Fibroblast of skin of left quadriceps (primary cell): ENCODE measurements at places on chromosomes 16 and 17.

DNA sequence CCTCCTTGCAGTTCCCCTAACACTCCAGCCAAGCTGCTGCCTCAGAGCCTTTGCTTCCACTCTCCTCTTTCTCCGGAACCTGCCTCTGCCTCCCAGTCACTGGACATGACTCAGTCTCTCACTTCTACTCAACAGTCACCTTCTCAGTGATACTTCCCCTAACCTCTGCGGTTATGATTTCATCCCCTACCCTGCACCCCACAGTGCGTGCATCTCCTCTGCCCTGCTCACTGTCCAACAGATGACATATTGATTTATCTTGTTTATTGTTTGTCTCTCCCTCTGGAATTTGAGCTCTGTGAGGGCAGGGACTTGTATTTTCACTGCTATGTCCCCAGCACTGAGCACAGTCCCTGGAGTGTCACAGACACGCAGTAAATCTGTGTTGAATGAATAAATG lies 100.7 kb downstream of the CYLD start:
- DNase-seq = no peak

DNA sequence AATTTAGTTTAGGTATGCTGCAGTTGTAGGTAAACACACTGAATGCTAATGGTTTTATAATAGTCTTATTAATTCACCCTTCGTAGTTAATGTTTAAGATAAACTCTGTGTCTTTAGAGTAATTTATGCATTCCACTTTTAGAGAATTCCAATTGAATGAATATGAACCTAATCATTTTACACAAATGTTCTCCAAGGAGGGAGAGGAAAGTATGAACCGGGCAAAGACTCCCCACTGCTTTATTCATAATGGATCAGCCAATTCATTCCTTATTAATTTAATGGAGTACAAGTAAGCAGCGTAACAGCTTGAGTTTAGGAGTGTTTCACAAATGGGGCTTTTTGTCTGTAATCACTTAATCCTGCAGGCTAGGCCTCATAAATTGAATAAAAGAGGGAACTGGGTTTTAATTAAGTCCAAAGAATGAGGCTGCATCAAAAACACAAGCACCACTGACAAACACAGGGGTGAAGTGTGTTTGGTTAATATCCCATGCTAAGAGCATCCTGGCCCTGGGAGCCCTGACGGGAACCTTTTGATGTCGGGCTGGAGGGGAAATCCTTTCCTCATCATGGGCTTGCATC lies 375.7 kb upstream of the DYNLRB2 start:
- no peak for DNase-seq

DNA sequence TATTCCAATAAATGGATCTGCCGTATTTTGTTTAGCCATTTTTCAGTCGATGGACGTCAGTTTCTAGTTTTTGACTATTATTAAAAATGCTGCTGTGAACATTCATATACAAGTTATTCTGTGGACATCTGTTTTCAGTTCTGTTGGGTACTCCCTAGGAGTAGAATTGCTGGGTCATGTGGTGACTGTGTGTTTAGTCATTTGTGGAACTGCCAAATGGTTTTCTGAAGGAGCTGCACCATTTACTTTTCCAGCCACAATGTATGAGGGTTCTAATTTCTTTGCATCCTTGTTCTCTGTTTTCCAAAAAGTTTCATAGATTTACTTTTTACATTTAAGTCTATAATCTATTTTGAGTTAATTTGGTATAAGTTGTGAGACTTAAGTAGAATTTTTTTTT lies 29.5 kb downstream of the CYLD start:
- peak; percentile 7 for DNase-seq

- DNase-seq = no peak
Observed at GRCh38 chr16:67026570-67026969, 2.4 kb upstream of the CBFB start.

DNA sequence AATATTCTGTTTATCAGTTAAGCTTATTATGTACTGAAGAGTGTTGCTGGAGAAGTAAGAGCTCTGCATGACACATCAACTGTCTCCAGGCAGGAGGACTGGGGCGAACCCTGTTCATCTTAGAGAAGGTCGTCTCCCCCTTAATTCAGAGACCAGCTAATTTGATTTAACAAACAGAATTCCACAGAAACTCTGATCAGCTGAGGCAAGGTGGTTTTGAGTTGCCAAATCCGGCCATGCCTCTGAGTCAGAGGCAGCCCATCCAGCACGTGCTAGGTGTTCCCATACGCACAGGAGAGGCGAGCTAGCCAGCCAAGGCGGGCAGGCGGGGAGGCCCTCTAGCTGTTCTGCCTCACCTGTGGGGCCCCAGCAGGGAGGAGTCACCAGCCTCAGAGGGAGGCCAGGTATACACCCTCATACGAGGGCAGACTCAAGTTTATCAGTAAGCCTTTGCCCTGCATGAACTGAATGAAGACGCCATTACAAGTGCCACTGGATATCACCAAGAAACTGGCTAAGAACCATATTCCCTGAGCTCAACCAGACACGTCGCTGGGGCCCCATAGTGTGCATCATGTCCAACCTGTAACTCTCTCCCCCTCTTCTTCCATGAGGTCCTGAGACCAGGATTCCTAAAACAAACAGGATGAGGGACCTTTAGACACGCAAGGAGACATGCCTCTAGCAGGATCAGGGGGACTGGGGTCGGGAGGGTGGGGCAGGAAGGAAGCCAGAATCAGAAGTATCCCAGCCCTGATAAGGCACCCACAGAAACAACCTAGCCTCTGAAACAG lies 25.7 kb downstream of the STAT5A start:
- no peak for DNase-seq

DNA sequence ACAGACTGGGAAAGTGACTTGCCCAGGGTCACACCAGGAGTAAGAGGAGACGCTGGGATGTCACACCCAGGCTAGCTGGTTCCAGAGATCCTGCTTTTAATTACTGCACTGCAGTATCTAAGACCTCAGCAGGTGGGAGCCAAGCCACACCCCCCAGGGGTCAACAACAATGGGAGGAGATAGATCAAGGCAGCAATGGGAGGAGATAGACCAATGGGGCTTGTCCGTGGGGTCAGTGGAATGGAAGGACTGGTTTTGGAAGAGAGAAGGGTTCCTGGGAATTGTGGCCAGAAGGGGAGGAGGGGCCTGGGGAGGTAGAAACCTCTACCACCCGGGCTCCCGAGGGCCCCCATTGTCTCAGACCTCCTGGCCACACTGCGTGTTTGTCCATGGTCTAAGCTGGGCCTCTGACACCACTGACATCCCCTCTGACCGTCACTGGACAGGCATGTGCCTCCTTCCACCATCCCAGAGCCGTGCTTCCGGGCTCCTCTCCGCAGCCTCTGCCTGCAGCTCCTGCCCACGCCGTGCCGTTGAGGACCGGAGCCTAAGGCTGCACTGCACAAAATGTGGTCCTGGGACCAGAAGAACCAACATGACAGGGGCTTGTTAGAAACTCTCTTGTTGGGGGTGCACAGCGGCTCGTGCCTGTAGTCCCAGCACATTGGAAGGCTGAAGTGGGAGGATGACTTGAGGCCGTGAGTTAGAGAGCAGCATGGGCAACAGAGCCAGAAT lies 69.8 kb upstream of the RPH3AL start:
- no peak for DNase-seq

DNA sequence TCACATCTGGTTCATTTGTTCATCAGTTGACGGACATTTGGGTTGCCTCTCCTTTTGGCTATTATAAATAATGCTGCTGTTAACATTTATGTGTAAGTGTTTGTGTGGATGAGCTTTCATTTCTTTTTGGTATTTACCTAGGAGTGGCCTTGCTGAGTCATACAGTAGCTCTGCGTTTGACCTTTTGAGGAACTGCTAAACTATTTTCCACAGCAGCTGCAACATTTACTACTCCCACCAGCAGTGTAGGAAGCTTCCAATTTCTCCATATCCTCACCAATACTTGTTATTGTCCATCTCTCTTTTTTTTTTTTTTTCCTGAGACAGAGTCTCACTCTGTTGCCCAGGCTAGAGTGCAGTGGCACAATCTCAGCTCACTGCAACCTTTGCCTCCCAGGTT lies 20.7 kb upstream of the PLCG2 start:
- DNase-seq = no peak

DNA sequence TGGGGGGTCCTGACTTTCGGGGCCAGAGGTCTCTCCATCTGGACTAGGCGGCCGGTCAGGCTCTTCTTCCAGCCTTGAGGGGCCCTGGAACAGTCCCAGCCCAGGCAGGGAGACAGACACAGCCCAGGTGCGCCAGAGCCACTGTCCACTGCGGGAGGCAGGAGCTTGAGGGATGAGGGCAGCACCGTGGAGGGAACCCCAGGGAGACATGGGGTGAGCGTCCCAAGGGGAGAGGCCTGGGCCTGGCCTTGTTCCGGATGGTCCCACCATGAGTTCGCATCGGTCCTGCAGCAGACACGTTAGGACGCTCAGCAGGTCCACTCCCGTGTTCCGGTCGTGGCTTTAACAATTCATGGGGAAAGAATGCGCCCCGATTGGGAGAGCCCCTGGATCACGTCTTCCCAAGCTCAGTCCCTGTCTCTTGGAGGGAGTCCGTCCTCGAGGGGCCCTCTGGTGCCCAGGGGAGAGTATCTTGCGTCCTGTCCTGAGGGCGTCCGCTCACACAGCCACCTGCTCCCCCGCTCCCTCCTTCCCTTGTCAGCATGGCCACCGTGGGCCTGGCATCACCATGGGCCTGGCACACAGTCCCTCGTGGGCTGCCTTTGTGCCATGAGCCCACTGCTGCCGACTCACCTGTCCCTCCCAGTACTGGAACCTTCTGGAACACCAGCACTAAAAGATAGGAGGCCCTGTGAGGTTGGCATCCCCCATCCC lies 6.7 kb upstream of the NUDT16L1 start:
- no peak for DNase-seq

DNA sequence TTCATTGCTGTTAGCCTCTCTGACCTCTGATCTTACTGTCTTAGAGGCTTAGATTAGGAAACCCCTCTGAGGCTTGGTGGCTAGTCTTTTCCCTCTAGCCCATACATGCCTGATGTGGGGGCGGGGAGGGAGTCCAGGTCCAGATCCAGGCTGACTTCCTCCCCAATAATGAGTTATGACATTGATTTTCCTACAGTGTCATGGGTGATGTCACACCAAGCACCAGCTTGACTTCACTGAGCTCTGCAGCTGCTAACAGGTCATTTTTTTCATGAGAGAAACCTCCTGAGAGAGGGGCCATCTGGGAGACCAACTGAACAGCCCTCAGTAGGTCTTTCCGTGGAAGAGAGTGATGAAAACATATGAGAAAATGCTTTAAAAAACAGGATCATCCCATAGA lies 180.2 kb upstream of the N4BP1 start:
- no peak for DNase-seq

DNA sequence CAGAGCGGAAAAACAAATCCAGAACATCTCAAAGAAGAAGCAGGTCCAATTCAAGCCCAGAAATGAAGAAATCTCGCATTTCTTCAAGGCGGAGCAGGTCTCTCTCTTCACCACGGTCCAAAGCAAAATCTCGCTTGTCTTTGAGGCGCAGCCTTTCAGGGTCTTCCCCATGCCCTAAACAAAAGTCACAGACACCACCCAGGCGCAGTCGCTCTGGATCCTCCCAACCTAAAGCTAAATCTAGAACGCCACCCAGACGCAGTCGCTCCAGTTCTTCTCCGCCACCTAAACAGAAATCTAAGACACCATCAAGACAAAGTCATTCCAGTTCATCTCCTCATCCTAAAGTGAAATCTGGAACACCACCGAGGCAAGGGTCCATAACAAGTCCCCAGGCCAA lies 10.3 kb downstream of the SRRM2 start:
- no peak for DNase-seq

DNA sequence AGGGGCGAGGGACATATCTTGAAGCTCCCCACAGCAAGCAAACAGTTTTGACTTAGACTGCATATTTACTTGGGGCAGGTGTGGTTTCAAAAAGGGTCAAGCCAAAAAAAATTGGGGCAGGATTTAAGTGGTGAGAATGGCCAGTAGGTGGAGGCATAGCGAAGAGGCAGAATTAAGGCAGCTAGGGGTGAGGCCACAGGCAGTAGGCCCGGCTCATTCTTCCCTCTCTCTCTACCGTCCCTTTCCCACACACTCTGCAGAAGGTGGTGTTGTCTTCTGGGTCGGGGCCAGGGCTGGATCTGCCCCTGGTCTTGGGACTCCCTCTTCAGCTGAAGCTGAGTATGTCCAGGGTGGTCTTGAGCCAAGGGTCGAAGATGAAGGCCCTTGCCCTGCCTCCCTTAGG lies 2.6 kb downstream of the SHBG start:
- DNase-seq = no peak

- peak; percentile 24 for DNase-seq
Observed at GRCh38 chr17:15884731-15885130, 60.2 kb upstream of the ADORA2B start.

DNA sequence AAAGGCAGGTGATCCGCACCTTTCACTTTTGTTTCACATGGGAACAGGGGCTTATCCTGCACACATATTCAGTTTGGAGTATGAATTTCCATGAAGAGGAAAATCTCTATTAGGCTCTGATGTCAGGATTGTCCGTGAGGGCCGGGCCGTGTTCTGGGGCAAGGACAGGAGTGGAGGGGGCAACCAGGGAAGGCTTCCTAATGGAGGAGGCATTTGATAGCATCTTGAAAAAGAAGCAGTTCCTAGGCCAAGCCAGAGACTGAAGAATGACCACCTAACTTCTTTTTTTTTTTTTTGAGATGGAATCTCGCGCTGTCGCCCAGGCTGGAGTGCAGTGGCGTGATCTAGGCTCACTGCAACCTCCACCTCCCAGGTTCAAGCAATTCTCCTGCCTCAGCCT lies 174.2 kb downstream of the SEC14L1 start:
- no peak for DNase-seq

DNA sequence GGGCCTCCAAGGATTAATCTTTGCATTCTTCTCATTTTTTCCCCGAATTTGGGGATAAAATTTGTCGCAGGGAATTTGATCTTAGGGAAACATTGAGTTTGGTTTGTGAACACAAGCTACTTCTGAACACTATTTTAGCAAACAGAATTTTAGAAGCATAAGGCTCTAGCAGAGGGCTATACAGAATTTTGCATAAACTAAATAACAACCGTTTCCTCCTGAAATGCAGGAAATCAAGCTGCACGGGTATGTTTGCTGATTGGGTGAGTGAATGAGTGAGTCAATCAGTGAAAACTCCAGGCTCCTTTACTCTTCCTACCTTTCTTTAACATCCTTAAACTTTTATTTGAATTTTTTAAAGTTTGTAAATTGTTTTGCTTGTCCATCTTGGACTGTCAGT lies 81.3 kb upstream of the GNAO1 start:
- no peak for DNase-seq

DNA sequence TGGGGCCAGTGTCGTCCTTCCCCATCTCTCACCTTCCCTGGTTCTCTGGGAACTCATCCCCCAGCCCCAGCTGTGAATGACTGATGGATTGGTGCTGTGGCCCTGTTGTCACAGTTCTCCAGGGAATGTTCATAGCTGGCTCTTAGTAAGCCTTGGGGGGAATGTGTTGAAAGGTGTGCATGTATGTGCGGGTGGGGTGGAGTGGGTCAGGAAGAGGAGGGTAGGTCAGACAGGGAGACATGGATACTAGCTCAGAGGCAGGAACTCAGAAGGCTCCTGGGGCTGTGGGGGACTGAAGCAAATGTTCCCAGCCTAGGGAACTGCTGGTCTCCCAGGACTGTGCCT lies 4.3 kb downstream of the DLX4 start:
- DNase-seq = no peak

DNA sequence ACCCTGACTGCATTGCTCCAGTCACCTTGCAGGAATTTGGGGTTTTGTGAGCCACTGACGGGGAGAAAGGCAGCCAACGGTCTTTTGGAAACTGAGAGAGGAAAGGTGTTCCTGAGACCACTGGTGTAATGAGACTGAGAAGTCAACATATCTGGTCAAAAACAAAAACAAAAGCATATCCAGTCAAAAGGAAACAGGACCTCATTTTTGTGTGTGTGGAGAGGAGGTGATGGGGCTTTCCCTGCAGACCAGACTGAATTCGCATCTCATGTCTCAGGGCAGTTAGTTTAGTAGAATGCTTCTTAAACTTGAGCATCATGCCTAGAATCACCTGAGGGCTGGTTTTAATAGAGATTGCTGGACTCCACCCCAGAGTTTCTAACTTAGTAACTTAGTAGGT lies 198.4 kb downstream of the COPRS start:
- DNase-seq = no peak
